ENCODE measurements at places on chromosomes 1 and 21.

- no peak for DNase-seq
Observed at GRCh38 chr21:45598109-45598508, 45.4 kb upstream of the PCBP3 start.

DNA sequence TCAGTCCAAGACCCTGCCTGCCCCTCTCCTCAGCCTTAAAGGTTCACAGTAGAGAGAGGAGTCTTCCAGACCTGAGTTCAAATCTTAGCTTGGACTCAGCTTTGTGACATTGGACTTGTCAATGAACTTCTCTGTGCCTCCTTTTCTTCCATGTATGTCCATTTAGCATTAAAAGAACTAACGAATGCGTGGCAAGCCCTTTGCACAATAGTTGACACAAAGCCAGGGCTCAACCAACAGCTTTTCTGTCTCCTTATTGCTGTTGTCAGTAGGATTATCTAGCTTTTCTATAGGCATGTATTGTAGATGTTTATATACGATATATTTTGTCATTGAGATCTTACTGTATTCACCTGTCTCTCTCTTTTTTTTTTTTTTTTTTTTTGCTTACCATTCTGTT lies 450.8 kb downstream of the PTPRU start:
- DNase-seq, result no peak

GRCh38 chr1:232335741-232336293 lies 294.1 kb downstream of the SIPA1L2 start:
- no peak for DNase-seq

GRCh38 chr1:93603601-93604000 lies 78.0 kb downstream of the BCAR3 start:
- no peak for DNase-seq

GRCh38 chr1:2135441-2135841 lies 59.1 kb downstream of the FAAP20 start:
- DNase-seq, result no peak

- DNase-seq, result peak; percentile 39
Observed at GRCh38 chr1:2411801-2412394, 466 bp downstream of the PEX10 start.

DNA sequence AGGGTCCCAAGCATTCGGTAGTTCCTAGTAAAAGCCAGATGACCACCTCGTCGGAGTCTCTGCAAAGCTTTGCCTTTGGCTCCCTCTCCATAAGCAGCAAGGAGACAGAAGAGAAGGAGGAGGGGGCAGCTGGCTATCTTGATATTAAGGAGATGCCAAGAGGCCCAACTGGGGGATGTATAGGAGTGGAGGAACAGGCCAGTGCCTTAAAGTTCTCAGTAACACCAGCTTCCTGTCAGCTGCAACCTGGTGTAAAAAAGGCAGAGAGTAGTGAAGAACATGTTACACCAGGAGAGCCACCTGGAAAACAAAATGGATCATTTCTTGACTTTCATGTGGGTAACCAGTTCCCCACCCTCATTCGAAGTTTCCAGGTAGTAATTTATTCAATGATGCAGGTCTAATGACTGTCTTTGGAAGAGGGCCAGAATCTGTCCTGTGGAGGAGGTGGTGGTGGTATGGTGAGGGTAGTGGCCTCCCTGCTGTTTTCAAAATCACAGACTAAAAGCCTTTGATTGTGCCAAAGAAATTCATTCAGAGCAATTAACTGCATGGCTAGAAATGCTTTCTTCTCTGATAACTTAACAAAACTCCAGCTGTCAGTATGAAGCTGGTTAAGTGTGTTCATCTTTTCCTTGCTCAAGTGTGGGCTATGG lies 27.3 kb downstream of the TMEM200B start:
- DNase-seq, result no peak

GRCh38 chr1:234545517-234546386 lies 64.2 kb downstream of the IRF2BP2 start:
- no peak for DNase-seq

- no peak for DNase-seq
Observed at GRCh38 chr1:17163371-17163770, 41.6 kb upstream of the PADI1 start.

DNA sequence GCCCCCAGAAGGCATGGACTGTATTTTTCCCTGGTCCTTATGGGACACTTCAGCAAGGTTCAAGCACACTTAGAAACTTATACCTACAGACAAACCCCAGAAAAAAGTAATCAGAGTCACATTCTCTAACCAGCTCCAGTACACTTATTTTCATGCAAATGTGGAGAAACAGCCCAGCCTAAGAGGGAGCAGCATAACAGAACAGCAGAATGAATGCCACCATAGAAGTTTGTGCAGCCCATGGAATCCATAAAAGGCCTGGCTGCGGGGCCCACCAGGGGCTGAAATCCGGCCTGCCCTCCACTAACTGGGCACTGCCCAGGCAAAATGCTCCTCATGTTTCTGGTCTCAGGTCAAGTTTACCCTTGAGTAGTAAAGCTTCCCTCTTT lies 60.4 kb upstream of the ATP1A1 start:
- no peak for DNase-seq

GRCh38 chr1:53521924-53522552 lies 62.8 kb downstream of the DMRTB1 start:
- DNase-seq, result no peak

DNA sequence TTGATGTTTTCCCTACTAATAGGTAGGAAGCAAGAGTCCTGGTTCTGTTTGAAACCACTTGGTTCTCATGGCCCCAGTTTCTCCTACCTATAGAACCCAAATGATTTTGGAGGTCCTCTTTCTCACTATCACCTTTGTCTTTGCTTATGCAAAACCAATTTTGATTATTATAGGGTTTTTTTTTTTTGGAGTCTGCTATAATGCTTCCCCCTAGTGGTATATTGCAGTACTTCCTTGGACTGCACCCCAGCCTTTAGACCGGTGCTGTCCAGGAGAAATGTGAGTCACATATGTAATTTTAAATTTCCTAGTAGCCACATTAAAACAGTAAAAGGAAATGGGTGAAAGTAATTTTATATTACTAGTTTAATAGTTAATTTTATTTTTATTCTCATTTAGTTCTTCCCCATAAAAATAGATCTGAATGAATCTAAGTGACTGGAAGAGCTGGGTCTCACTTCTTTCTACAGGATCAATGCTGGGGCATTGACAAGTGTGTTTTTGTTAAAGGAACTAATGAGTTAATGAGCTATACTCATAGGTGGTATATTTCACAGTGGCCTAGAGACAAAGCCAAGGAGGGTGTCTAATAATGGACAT lies 10.6 kb downstream of the FCMR start:
- DNase-seq, result no peak

GRCh38 chr1:86933562-86934377 lies 19.3 kb downstream of the HS2ST1 start:
- no peak for DNase-seq

GRCh38 chr1:52925571-52926005 lies 1.5 kb upstream of the SCP2 start:
- DNase-seq, result no peak

All from GDM1 (cell line).